G401 (cell line): ENCODE measurements at places on chromosomes 13 and 19.
A peak's percentile ranks its signal among the peaks of the same experiment; 100 is the strongest.

DNA sequence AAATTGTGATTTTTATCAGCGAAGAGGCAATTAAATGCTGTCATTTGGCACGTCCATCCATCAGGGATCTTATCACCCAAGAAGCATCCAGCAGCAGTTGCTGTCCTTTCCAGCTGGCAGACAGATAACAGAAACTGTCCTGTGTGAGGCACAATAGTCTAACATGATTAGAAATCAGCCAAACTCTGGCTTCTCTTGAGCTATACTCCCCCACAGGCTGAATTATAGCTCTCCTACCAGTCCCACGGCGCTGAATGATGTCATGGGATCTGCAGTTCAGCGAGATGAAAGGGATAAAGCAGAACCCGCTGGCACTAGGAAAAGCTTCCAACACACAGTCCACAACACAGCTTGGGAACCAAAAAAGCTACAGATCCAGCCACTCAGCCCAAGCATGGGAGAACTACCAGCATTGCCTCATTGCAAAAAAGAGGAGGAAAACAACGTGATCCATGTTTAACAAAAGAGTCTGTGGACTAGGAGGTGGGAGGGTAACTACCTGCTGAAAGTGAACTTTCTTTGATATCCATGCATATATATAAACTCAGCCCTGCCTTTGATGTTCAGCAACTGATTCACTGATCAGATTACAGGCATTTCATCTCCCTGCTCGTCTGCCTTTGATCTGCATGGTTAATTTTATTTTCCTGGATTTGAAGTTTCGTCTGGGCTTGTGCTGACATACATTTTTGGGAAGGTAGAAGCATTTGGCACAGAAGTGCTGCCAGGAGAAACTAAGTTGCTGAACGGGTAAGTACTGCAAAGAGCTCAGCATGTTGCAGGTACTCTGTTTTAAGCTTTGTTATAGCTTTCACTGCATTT lies at the start of gene TNFRSF19:
TNFRSF19 (plus strand) TSS at position 314 of the 822 bp plus-strand sequence. CDS start 19,772 bp downstream, outside the sequence.
- DNase-seq = no peak

DNA sequence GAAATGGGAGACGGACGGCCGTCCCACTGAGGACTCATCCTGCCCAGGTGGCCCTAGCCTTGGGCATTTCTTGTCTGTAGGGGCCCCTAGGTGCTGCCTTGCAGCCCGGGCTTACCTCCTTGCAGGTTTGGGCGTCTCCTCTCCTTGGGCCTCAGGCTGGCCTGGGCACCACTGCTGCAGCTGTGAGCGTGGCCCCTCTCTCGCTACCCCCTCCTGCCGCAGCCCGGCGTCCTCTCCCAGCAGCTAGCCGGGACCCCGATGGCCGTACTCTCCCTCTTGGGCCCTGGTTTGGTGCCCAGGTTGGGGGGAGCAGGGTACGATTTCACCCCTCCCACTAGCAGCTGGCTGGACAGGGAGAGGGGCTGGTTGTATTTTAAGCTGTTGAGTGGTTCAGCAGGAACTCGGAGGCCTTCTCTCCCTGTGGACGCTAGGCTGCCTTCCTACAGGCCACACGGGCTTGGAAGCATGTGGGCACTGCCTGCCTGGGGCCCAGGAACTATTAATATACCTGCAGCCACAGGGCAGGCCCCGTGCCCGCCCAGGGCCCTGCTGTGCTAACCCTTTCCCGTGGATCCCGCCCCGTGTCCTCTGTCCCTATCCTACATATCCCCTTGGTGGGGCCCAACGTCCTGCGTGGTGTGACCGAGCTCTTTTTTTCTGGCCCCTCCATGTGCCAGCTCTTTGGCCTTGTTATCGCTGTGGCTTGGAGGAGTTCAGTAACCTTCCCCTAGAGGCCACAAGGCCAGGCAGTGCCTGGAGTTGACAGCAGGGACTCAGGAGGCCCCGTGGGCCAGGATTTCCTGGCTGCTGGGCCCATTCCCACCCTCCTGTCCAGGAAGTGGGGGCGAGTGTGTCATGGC lies 11.7 kb downstream of the NDUFB7 start:
- DNase-seq = peak; percentile 63

GRCh38 chr19:17333611-17334413 lies 843 bp downstream of the ANO8 start:
- peak; percentile 42 for DNase-seq

DNA sequence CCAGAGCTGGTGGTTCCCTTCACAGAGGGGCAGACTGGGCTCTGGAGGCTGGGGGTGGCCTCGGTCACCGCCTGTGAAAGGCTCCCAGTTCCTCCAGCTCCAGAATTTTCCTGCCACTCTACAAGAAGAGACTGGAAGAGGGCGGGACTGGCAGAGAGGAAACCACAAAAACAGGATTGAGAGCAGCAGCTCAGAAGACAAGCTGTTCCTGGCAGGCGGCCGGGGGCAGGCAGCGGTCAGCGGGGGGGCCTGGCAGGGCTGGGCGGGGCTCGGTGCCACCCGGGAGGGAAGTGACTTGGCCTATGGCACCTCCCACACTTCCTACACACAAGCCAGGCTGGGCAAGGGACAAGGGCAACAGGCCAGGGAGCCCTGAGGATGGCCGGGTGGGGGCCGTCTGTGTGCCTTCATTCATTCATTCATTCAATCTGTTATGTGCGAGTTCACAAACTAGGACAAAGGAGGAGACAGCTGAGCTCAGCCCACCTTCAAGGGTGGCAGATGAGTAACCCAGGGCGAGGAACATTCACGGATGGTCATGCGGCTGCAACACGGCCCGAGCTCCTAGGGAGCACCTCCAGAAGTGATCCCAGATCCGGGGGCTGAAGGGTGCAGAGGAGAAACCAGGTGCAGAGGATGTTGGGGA lies 16.9 kb upstream of the BTBD2 start:
- DNase-seq = peak; percentile 97

- DNase-seq = peak; percentile 83
Measured at GRCh38 chr13:77697217-77698103, at the start of gene SLAIN1. Gene SLAIN1, plus strand, starts transcription at chr13:77697687. Its CDS starts 227 bp downstream, at chr13:77697914.

DNA sequence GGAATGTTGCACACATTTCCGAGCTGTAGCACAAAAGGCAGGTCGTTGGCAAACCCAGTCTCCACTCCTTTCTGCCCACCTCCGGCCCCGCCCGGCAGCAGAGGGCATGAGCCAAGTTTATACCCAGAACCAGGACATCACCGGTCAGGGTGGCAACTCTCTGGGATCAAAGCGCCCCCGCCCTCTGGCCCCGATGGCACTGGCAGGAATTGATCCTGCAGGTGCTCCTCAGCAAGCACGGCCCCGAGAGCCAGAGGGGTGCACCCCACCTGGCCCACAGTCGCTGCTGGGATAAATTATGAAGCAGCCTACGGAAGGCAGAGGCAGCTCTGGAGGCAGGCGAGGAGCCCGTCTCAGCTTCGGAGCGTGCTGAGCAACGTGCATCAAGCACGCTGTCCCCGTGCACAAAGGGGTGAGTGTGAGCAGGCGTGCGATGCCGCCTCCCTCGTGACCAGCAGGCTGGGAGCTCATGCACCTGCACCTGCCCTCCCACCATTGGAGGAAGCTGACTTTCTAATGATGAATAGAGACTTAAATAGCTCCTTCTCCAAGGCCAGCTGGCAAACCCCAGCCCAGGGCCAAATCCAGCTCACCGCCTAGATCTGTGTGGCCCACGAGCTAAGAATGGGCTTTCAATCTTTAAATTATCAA lies 25.7 kb downstream of the SHC2 start:
- DNase-seq = no peak

DNA sequence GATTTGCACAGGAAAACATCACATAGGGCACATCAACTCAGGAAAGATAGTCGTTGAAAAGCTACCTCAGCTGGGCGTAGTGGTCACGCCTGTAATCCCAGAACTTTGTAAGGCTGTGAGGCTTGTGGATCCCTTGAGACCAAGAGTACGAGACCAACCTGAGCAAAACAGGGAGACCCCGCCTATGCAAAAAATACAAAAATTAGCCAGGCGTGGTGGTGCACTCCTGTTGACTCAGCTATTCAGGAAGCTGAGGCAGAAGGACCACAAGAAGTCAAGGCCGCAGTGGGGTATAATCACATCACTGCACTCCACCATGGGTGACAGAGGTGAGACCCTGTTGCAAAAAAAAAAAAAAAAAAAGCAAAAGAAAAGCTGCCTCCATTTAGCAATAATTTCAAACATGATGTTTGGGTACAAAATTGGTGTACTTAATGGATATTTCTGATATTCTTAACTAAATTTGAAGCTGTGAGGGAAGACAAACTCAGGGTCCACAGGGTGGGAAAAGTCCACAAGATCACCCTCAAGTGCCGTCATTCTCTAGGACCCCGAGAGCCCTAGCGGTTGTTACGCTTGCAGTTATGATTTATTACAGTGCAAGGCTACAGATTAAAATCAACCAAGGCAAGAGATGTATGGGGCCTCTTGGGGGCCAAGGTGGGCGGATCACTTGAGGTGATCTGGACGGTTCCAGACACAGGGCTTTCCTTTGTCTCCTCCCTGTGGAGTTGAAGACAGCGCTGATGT lies 42.5 kb upstream of the LDLR start:
- DNase-seq = no peak

DNA sequence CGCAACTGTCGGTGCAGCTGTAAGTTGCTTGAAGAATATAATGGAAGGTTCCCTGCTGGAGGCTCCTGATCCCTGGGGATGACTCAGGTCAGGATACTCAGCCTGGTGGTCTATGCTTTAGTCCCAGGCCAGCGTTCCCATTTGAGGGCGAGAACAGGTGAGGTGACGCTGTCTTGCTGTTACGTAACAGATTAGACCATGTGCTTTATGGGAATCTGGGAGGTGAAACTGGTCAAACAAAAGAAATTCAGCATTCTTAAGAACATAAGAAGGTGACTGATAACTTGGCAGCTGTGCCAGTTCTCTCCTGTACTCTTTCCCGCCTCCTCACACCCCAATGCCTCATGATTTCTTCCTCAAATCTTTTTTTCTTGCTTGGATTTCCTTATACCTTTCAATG lies at the start of gene CXCL17:
CXCL17 (minus strand) TSS at position 114 of the 400 bp plus-strand sequence. CDS start 114 bp downstream, outside the sequence.
- DNase-seq = no peak

DNA sequence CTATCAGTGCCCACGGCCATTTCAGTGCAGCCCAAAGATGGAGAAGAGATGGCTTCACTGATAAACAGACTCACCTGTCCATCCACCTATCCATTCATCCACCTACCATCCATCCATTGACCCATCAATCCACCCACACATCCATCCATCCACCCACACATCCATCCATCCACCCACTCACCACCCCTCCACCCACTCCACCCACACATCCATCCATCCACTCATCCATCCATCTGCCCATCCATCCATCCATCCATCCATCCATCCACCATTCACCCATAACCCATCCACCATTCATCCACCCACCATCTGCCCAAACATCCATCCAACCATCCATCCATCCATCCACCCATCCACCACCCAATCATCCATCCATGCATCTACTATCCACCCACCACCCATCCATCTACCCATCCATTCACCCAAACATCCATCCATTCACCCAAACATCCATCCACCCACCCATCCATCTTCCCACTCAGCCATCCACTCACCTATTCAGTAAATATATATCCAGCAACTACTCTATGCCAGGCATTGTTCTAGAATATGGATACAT lies 31.6 kb upstream of the ZNRF4 start:
- no peak for DNase-seq
